ENCODE measurements at places on chromosomes 7 and 10. TPM values are rescaled to one million over a fixed set of nuclear protein-coding genes. Genes with fewer than 3 reads are reported as not detected.

FEZF1 gene
- not detected for total RNA-seq

TEX47 gene
- not detected for total RNA-seq

SP4 gene
- 2.7 TPM for total RNA-seq

TRIM50 gene
- total RNA-seq = not detected

OR2A5 gene
- not detected for total RNA-seq

VWA2 gene
- total RNA-seq = 2.8 TPM

NODAL gene
- not detected for total RNA-seq

AOAH gene
- not detected for total RNA-seq
